ENCODE measurements at places on chromosomes 3 and 15.

DNA sequence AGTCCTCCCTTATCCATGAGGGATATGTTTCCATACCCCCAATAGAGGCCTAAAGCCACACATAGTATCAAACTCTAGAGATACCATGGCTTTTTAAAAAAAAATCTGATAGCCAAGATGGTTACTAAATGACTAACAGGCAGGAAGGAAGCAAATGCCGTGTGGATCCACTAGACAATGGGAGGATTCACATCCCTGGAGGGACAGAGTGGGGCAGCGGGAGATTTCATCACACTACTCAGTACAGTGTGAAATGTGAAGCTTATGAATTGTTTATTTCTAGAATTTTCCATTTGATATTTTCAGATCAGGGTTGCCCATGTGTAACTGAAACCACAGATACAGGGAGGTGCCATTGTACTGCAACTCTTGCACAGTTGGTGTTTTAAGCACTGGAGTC, 826.6 kb downstream of the SQOR start:
- no peak for DNase-seq

- DNase-seq: no peak
Measured at GRCh38 chr3:11307830-11308432, 35.7 kb downstream of the ATG7 start.

DNA sequence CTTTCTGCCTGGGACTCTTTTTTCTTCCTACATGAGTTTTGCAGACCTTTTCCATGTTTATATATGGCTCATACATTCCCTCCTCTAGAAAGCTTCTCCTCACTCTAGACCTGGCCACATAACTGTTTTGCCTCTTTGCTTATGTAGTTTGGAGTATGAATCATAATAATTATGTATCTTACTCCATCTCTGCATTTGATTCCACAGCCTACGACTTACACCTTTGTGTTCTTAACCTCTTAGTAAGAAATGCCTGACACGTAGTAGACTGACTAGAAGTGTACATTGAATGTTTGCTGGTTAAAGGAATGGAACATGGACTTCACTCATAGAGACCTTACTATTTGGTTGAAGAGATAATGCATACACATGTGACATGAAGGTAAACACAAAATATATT, 56.4 kb downstream of the MBNL1 start:
- DNase-seq: no peak

DNA sequence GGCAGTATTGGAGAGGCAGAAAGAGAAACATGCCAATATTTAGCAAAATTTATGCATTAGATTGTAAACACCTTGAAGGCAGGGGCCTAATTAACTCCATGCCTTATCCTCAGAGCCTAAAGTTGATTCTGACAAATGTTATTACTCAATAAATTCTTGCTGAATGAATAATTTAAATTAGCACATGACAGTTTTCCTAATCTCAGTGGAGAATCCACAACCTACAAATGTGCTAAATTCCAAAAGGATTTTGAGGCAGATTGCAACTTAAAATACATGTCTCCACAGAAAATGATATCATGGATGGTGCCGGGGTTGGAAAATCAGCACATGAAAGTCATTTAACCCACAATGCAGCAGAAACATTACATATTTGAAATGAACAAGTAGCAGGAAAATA, 41.1 kb upstream of the NANOGP8 start:
- no peak for DNase-seq

GRCh38 chr3:191372122-191372521, 41.8 kb upstream of the UTS2B start:
- no peak for DNase-seq

GRCh38 chr3:153028381-153028780, 133.6 kb upstream of the RAP2B start:
- no peak for DNase-seq

- DNase-seq: peak; percentile 34
Measured at GRCh38 chr3:47443611-47443995, 32.1 kb downstream of the SCAP start.

DNA sequence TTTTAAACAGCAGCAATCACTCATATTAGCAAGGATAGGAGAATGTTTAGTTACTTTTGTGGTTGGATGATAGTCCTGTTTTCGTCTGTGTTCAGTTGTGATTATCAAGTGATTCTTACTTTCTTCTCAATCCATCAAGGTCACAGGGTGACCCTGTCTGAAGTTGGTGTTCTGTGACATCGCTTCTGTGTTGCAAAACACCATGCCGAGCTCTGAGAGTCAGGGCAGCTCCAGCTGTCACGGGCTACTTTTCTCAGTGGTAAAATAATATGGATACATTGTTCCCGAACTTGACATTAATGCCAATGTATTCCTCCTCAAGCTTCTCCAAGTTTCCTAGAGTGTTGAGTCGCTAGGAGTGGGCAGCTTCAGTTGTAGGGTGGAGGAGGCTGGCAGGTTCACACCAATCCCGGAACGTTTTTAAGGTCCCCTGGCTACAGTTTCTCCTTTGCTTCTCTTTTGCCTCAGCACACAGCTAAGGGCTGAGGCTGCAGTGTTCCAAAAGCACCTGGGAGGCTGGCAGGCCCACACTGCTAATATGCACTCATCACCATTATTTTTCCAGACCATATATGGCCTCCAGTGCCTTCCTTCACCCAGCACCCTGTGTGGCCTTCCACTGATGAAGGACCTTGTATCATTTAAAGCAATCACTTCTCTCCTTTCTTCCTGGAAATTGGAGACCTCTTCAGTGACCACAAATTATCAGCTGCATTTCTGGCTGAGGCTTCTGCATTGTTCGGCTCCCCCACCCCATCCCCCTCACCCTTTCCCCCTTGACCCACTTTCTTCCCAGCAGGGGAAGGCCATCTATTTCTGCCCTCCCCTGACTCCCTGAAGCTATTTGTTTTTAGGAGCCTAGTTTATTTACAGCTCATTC, 25.8 kb downstream of the COLQ start:
- no peak for DNase-seq

DNA sequence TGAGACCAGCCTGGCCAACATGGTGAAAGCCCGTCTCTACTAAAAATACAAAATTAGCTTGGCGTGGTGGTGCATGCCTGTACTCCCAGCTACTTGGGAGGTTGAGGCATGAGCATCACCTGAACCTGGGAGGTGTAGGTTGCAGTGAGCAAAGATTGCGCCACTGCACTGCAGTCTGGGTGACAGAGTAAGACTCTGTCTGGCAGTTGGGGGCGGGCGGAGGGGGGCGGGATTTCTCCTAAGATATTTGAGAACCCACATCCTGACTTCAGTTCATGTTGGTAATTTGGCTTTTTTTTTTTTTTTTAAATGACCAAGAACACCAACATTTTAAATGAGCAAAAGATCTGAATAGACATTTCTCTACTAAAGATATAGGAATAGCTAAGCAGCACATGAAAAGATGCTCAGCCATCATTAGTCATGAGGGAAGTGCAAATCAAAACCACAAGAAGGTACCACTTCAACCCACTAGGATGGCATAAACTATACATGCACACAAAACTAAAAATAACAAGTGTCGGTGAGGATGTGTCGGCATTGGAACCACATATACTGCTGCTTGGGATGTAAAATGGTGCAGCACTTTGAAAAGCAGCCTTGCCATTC, 75.6 kb upstream of the LMOD3 start:
- DNase-seq: no peak

DNA sequence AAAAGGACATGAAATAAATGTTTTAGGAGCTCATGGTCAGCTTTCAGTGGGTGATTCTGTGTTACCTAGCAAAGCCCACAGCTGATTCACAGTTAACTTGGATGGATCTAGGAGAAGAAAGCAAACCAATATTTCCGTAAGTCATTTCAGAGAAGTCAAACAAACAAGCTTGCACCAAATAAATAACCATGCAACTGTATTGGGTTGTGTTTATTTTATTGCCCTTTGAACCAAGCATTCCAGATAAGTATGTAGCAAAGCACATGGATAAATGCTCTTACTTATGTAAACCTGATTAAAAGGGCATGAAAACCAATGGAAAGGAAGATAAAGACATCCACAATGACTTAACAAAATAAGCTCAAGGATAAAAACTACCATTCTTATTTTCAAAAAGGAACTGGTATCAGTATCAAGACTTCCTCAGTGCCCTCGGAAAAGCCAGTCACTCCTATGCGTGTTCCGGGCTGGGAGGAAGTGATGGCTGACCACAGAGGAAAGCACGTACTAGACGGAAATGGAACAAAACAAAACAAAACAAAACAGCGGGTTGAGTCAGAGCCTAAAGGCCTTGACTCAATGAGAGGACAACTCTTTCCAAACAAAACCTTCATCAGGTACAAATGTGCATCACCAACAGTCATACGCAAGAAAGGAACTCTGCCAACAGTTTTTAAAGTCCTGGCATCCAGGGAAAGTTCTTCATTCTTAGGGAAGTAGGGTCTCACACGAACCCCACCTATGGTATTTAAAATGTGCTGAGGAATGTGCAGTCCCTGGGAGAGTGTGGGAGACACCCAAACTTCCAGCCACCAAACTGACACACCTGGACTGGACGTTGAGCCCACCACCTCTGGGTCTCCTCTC, 103.3 kb downstream of the SNRK start:
- no peak for DNase-seq

- peak; percentile 8 for DNase-seq
Measured at GRCh38 chr15:58361273-58361759, 70.5 kb upstream of the LIPC start.

- no peak for DNase-seq
Measured at GRCh38 chr3:178172121-178172520, 364.1 kb upstream of the KCNMB2 start.

DNA sequence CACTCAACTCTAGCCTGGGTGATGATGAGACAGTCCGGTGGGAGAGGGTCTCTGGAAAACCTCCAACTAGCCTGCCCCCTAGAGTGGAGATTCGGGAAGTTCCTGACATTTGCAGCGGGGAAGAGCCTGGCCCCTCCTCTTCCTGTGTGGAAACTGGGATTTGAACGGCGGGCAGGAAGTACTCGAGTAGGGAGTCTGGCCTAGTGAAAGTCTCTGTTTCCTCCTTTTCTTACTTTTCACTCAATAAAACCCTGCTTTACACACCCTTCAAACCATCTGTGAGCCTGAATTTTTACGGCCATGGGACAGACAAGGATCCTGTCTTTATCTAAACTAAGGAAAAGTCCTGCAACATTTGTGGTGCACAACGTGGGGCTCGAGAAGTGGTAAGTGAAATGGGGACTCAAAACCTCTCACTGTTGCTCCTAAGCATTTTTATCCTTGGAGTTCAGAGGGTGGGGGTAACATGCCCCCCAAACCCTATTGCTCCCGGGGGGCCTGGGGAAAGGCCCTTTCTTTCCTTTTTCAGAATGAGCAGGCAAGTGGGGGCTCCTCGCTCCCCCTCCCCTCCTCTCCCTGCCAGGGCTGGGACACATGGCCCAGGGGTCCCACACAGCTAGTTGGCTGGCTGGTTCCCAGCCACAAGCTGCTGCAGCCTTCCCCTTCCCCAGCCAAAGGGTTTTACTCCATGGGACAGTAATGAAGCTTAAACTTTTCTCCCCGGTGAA, 224.7 kb upstream of the GBE1 start:
- DNase-seq: no peak

DNA sequence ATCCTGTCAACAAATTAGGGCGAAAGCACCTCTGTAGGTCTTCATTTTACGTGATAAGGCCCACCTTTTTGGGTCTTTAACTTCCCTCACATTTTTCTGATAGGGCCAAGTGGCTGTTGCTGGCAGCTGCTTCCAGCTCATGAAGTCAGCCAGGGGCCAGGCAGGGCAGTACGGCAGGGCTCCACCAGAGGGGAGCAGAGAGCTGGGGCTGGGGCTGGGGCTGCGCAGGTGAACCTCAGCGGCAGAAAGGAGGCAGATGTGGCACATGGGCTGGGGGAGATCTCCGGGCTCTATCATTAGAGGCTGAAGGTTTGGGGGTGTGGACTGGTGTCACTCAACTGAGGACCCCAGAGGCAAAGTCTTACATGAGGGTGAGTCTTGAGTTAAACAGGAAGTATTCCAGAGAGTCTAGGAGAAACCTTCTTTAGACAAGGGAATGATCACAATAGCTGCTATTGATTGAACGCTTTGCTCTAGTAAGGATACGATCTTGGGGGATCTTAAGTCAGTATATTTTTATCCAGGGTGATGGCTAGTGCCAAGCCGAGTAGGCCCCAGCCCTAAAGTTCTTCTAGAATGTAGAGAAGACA, 62.8 kb upstream of the MEX3B start:
- peak; percentile 76 for DNase-seq

GRCh38 chr3:12471241-12471640, 13.0 kb upstream of the TSEN2 start:
- peak; percentile 37 for DNase-seq

GRCh38 chr3:38349684-38350359, 3.2 kb downstream of the XYLB start:
- no peak for DNase-seq

GRCh38 chr15:51771773-51772172, 20.4 kb downstream of the TMOD2 start:
- peak; percentile 64 for DNase-seq

DNA sequence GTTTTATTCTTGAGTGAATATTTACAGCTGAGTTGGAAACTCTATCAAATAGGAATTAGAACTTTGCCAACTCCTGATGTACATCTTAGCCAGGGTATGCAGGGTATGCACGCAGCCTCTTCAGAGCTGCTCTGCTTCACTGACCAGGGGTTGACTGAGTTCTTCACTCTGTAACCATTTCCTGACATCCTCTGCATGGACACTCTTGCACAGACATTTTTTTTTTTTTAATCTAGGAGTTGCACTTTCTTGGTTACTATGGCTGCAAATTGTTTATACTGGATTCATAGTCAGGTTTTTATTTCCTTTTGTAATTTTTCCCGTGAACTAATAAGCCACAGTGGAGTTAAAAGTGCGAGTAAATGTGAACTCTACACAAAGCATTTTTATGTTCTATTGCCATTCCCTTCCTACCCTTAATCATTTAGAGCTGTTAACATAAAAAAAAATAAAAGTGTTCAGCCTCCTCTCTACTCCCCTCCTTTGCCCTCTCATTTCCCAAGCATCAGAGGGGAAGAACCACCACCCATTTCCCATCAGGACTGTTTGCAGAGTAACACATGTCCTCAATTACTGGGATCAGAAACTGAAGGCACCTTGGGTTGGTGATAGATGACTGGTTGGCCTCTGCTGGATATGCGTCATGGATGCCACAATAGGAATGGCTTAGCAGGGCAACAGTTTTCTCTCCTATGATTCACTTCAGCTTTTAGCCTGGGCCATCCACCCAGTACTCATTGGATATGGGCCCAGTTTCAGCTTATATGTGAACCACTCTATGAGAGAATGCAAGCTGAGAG, 54.0 kb downstream of the DUT start:
- no peak for DNase-seq

- no peak for DNase-seq
Measured at GRCh38 chr3:127712881-127713771, 40.4 kb downstream of the ABTB1 start.

- no peak for DNase-seq
Measured at GRCh38 chr15:89695198-89695597, 4.6 kb downstream of the WDR93 start.

- peak; percentile 78 for DNase-seq
Measured at GRCh38 chr3:179546814-179547241, 15.9 kb upstream of the ACTL6A start.

- no peak for DNase-seq
Measured at GRCh38 chr3:37017683-37018082, 24.4 kb downstream of the MLH1 start.

DNA sequence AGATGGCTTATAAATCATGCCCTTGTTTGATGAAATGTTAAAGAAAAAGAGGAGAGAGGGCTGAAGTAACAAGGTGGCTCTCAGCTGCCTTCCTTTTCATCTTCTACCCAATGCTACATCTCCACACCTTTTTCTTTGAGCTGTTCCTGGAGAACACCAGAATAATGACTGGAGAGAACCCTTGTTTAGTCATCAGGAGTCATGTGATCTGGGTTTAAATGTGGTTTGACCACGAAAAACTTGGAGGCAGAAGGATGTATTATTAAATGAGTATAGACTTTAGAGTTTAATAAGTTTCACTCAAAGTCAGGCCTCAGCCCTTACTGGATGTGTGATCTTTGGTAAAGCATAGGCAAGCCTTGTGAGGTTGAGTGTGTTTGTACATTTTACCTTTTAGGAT, 230.3 kb upstream of the TBL1XR1 start:
- DNase-seq: no peak

Measured in DMS53 (cell line).